ENCODE measurements at places on chromosomes 11 and 22. TPM values are rescaled to one million over a fixed set of nuclear protein-coding genes. Genes with fewer than 3 reads are reported as not detected.

The GLB1L3 gene
- 13.6 TPM for total RNA-seq

The SPTBN2 gene
- 1.5 TPM for total RNA-seq

The IGLL1 gene
- not detected for total RNA-seq

The KCNA4 gene
- not detected for total RNA-seq

DNA sequence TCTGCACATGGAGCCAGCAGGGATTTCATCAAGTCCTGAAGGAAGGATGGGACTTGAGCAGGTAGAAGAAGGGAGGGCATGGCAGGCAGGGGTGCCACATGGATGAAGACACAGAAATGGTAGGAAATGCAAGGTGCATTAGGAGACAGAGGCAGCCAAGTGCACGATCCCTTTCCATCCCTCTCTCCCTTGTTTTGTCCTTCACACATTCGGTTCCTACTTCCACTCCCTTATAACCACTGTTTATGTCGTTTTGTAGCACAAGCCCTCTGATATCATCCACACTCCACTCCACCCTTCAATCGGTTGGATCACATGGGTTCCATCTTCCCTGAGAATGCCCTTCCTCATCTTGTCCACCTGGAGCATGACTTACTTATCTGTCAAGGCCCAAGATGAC is 35.2 kb downstream of the IFT27 start:
- no peak for DNase-seq

DNA sequence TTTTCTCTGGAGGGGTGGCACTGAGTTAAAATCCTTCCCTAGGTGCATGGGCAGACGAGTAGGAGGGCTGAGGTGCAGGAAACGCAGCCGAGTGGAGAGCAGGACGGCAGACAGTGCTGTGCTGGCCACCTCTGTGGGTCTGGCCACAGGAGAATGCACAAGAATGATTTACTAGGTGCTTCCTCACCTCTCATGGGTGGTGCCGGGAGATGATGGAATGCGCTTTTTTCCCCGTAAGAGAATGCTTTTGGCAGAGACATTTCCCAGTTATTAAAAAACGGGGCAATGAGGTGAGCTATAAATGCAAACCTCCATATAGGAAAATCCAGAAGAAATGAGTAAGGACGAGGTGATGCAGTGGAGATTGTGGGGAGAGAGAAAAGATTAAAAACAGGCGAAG is 86.1 kb downstream of the ADAMTS15 start:
- DNase-seq: no peak

DNA sequence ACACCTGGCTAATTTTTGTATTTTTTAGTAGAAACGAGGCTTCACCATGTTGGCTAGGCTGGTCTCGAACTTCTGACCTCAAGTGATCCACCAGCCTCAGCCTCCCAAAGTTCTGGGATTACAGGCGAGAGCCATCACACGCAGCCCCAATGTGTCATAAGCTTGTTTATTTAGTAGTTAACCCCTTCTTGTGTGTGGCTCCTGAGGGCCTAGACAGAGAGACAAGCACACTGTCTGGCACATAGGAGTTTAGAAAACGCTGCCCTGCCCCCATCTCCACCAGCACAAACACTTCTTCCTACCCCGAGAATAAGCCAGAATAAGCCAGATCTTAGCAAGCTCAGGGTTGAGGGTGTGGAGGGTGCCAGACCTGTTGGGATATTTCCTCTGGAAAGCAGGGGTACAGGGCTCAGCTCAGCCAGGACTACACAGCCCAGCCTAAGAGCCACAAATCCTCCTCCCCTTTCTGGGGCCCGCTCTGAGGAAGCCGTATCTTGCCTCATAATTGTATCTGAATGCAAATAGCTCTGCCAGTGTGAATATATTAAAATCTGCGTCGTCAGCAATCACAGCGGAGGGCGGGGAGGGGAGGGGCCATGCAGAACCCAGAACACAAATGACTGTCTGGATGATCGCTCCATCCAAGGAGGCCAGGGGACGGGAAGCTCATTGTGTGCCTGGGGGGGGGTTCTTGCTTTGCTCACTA is 247.3 kb downstream of the MN1 start:
- DNase-seq: no peak

GRCh38 chr11:71252770-71253730 is 673 bp upstream of the SHANK2 start:
- DNase-seq: no peak

DNA sequence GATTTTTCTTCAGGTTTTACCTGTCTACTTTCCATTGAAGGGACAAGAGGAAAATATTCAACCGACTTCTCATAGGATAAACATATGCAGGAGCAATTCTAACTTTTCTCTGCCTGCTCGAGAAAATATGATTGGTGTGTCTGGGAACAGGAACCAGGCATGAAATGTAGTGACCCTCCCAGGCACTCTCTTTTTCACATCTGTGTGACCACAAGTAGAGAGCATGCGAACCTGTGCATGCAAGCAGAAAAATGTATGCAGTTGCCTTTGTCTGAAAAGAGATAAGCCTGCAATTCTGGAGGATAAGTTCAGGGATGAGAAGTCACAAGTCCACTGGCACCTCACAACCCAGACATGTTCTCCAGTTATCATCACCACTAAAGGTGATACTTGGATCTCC is 583.5 kb upstream of the FAT3 start:
- DNase-seq: no peak

Data from activated T-cell treated with anti-CD3 and anti-CD28 coated beads, Interleukin-2, amount 50 U/mL, for 72 hours (primary cell).